Body of pancreas (tissue), 4 donors: ENCODE measurements at places on chromosomes 6 and 20. TPM values are rescaled to one million over a fixed set of nuclear protein-coding genes. Genes with fewer than 3 reads are reported as not detected.

- H3K4me1 ChIP-seq: no peaks in the 10 kb centered on the region
- no peaks in the 10 kb centered on the region for H3K27me3 ChIP-seq
- no peak for DNase-seq
- no peaks in the 10 kb centered on the region for H3K36me3 ChIP-seq
- no peak overlapping the region for H3K27ac ChIP-seq
Measured at GRCh38 chr6:132445201-132445951, 44.1 kb upstream of the MOXD1 start.

GRCh38 chr20:5807431-5807830, 57.2 kb downstream of the SHLD1 start:
- no peak overlapping the region for H3K4me3 ChIP-seq
- H3K36me3 ChIP-seq: no peaks in the 10 kb centered on the region
- no peak overlapping the region for H3K27ac ChIP-seq
- DNase-seq: no peak

DNA sequence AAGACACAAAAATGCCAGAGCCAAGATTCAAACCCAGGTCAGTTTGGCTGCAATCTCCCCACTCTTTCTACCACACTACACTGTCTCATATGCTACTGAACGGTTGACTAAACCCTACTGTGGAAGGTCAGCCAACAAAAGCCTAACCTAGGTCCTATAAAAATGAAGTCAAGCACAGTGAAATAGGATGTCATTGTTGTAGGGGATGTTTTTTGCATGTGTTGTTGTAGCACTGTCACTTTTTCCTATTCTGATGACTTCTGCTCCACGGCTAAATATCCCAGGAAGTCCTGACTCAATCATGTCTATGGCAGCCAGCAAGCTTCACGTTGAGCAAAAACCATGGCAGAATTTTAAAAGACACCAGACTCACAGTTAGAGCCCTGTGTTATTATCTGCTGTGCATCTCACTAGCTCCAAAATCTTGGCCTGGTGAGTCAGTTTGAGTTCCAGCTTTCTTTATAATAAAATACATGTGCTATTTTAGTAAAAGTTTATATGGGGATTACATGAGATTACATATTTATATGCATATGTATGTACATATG, 322.1 kb upstream of the NT5E start:
- no peaks in the 10 kb centered on the region for H3K4me1 ChIP-seq
- DNase-seq: no peak
- no peak overlapping the region for H3K27ac ChIP-seq
- no peaks in the 10 kb centered on the region for H3K27me3 ChIP-seq
- H3K4me3 ChIP-seq: no peak overlapping the region
- no peaks in the 10 kb centered on the region for H3K36me3 ChIP-seq

- H3K4me1 ChIP-seq: no peaks in the 10 kb centered on the region
- no peaks in the 10 kb centered on the region for H3K27me3 ChIP-seq
- no peak overlapping the region for H3K27ac ChIP-seq
- no peak for DNase-seq
- no peaks in the 10 kb centered on the region for H3K36me3 ChIP-seq
Measured at GRCh38 chr6:94478133-94479005, 1059.0 kb upstream of the EPHA7 start.

DNA sequence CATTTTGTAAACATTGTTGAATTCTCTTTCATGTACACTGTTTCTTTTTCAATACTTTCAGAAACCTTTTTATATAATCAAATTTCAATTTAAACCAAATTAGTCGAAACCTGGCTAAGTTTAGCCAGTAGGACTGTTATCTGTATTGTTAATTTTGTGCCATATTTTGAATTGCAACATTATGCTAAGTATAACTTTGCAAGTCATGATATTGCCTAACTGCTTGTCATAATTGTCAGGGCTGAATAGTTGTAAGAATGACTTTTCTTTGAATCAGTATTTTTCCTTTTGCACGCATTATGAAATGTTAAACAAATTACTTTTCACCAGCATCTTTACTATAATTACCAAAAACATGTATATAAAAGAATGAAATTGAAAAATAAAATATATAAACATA, 82.7 kb downstream of the SAMD3 start:
- H3K4me3 ChIP-seq: no peak overlapping the region
- H3K36me3 ChIP-seq: no peaks in the 10 kb centered on the region
- no peaks in the 10 kb centered on the region for H3K4me1 ChIP-seq
- no peak for DNase-seq

GRCh38 chr6:132872923-132873322, 58.6 kb downstream of the RPS12 start:
- H3K27ac ChIP-seq: no peak overlapping the region
- H3K4me1 ChIP-seq: no peaks in the 10 kb centered on the region
- H3K4me3 ChIP-seq: no peak overlapping the region
- DNase-seq: no peak

GRCh38 chr6:36235309-36235708, 34.6 kb upstream of the PNPLA1 start:
- H3K36me3 ChIP-seq: peaks cover 15% of the 10 kb centered on the region
- no peak overlapping the region for H3K27ac ChIP-seq
- DNase-seq: no peak
- H3K27me3 ChIP-seq: no peaks in the 10 kb centered on the region
- H3K4me3 ChIP-seq: no peak overlapping the region
- H3K4me1 ChIP-seq: no peaks in the 10 kb centered on the region

GRCh38 chr6:56757588-56757984, 114.9 kb upstream of the DST start:
- peak; percentile 41 for DNase-seq
- H3K27ac ChIP-seq: no peak overlapping the region
- H3K27me3 ChIP-seq: no peaks in the 10 kb centered on the region
- no peaks in the 10 kb centered on the region for H3K36me3 ChIP-seq
- peaks cover 9% of the 10 kb centered on the region for H3K4me1 ChIP-seq
- no peak overlapping the region for H3K4me3 ChIP-seq

DNA sequence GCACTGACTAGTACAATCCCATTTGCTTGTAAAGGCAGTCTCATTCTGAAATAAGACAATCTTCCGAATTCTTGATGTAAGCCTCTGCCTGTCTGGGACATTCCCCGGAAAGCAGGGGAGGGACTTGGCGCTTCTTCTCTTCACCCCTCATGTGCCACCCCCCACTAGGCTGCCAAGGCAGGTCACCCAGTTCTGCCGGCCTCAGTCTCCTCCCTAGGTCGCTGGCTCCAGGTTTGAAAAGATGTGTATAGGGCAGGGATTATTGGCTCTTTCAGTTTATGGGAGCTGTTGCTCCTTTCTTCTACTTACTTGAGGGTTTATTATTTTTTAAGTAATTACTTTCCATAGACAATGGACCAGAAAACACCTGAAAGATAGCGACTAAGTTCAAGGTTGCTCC, 158.1 kb upstream of the RPS6KA2 start:
- H3K4me3 ChIP-seq: no peak overlapping the region
- H3K4me1 ChIP-seq: no peaks in the 10 kb centered on the region
- no peak for DNase-seq
- H3K36me3 ChIP-seq: no peaks in the 10 kb centered on the region

DNA sequence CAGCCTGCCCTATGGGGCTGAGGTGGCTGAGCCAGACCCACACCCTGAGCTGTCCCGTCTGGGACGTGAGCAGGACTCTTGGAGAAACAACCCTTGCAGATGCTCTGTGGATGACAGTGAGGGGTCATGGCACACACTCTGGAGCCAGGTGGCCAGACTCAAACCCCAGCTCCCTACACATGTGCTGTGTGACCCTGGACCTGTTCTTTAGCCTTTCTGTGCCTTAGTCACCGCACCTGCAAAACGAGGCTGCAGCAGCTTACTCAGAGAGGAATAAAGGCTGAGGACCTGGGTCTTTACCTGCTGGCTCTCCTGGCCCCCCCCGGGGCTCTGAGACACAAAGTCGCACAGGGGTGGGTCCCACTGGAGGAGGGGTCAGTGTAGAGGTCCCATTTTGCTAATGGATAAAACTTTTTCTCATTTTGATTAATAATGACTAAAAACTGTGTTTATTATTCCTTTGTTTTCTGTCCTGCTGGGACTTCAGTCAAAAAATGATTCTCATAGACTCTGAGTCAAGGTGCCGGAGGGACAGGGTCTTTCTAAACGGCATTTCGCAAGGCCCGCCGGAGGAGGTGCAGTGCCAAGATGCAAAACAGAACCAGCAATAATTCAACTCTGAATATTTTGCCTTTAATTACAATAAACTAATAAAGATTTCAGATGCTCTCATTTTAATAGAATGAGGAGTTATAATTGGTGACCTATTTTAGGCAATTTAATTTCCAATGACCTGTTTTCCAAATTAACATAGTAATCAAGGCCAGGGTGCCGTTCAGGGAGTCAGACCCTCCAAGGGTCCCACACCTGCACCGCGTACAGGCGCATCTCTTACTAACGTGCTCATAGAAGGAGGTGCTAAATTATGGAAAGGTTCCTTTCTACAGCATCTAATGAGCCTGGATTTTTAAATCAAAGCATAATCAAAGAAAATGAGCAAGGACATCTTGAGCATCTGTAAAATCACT, 62.4 kb downstream of the YTHDF1 start:
- H3K27ac ChIP-seq: no peak overlapping the region
- H3K36me3 ChIP-seq: no peaks in the 10 kb centered on the region
- peak; percentile 1 for DNase-seq
- H3K4me3 ChIP-seq: no peak overlapping the region

- H3K36me3 ChIP-seq: no peaks in the 10 kb centered on the region
- H3K27ac ChIP-seq: no peak overlapping the region
- H3K4me3 ChIP-seq: no peak overlapping the region
- H3K4me1 ChIP-seq: no peaks in the 10 kb centered on the region
Measured at GRCh38 chr6:160788806-160789205, 86.8 kb downstream of the PLG start.

DNA sequence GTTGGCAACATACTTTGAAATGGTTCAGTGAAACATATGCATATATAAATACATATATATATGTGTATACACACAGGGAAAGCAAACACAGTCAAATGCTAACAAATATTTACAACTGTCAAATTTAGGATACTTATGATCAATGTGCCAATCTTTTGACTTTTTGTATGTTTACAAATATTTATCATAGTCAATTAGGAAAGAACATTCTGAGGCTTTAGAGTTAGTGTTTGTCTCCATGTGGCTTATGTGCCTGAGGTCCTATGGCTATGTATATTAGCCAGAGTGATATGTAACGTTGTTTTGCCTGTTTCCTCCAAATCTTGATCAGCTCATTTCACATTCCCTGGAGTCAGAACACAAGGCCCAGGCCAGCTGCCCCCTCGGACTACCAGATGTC, 126.5 kb upstream of the MAN1A1 start:
- H3K27ac ChIP-seq: no peak overlapping the region
- H3K4me1 ChIP-seq: peaks cover 13% of the 10 kb centered on the region

GRCh38 chr6:38943964-38944363, 104.6 kb upstream of the GLP1R start:
- H3K27me3 ChIP-seq: no peaks in the 10 kb centered on the region
- H3K36me3 ChIP-seq: no peaks in the 10 kb centered on the region
- H3K4me1 ChIP-seq: peaks cover 6% of the 10 kb centered on the region

GRCh38 chr6:84582997-84583396, 181.4 kb downstream of the TBX18 start:
- no peaks in the 10 kb centered on the region for H3K27me3 ChIP-seq
- no peak overlapping the region for H3K27ac ChIP-seq
- no peaks in the 10 kb centered on the region for H3K36me3 ChIP-seq
- no peak overlapping the region for H3K4me3 ChIP-seq

- H3K27ac ChIP-seq: no peak overlapping the region
- no peaks in the 10 kb centered on the region for H3K27me3 ChIP-seq
- no peaks in the 10 kb centered on the region for H3K36me3 ChIP-seq
- no peaks in the 10 kb centered on the region for H3K4me1 ChIP-seq
- no peak for DNase-seq
- no peak overlapping the region for H3K4me3 ChIP-seq
Measured at GRCh38 chr6:61538801-61539200, 747.2 kb downstream of the KHDRBS2 start.

- H3K36me3 ChIP-seq: no peaks in the 10 kb centered on the region
- no peaks in the 10 kb centered on the region for H3K27me3 ChIP-seq
- DNase-seq: no peak
- no peak overlapping the region for H3K27ac ChIP-seq
Measured at GRCh38 chr20:52746770-52747169, 225.4 kb upstream of the TSHZ2 start.

DNA sequence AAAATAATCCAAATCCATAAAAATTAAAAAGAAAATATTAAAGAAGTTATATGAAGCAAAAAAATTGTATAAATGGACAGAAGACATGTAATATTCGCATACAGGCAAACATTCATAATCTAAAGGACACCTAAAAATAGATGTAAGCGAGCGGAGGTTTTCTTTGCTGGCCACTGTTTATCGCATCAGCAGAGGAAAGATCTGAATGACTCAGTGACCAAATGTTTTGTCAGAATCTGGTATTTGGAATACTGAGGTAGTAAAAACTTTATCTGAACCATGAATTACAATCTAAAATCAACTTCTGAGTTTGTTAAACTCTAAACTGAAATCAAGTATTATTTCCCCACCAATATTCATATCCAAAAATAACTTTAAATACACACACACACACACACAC, 7.8 kb downstream of the TSPYL4 start:
- DNase-seq: no peak
- H3K4me3 ChIP-seq: no peak overlapping the region
- no peaks in the 10 kb centered on the region for H3K27me3 ChIP-seq
- no peak overlapping the region for H3K27ac ChIP-seq
- peaks cover 45% of the 10 kb centered on the region for H3K4me1 ChIP-seq

- no peak for DNase-seq
- H3K27ac ChIP-seq: no peak within 1 kb of the TSS
Measured at GRCh38 chr6:42915732-42916131, at the start of gene PTCRA. PTCRA (plus strand) TSS chr6:42916053; CDS start chr6:42916070, 17 bp downstream.

DNA sequence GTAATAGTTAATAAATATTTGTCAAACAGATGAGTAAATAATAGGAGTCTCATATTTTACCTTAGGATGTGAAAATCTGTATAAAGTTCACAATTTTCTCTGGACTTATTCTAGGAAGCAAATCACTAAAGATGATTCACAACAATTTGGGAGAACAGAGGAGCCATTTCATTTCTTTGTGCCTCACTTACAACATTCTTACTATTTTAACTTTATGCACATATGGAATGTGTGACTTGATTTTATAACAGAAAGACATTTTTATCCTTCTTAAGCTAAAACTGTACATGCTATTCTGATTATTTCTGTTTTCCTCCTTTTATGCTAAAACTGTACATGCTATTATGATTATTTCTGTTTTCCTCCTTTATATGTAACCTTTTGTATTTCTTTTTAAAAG, 83.3 kb downstream of the FUT9 start:
- no peak overlapping the region for H3K27ac ChIP-seq
- H3K36me3 ChIP-seq: no peaks in the 10 kb centered on the region
- H3K27me3 ChIP-seq: no peaks in the 10 kb centered on the region
- no peak overlapping the region for H3K4me3 ChIP-seq

The NRSN1 gene
- not detected for total RNA-seq

The PAX1 gene
- not detected for total RNA-seq

The FHL5 gene
- 9.6 TPM for total RNA-seq

The DNAH8 gene
- not detected for total RNA-seq

The HLA-G gene
- not detected for total RNA-seq

The SLC35F1 gene
- total RNA-seq: under 0.01 TPM

The SIRPG gene
- total RNA-seq: not detected

The FLRT3 gene
- total RNA-seq: 21.1 TPM

The GZF1 gene
- 1.6 TPM for total RNA-seq

The LIN28B gene
- not detected for total RNA-seq

The MTFR2 gene
- 0.78 TPM for total RNA-seq

The TMC2 gene
- 0.26 TPM for total RNA-seq
